ENCODE measurements at places on chromosomes 12 and 14.
A peak's percentile ranks its signal among the peaks of the same experiment; 100 is the strongest.

DNA sequence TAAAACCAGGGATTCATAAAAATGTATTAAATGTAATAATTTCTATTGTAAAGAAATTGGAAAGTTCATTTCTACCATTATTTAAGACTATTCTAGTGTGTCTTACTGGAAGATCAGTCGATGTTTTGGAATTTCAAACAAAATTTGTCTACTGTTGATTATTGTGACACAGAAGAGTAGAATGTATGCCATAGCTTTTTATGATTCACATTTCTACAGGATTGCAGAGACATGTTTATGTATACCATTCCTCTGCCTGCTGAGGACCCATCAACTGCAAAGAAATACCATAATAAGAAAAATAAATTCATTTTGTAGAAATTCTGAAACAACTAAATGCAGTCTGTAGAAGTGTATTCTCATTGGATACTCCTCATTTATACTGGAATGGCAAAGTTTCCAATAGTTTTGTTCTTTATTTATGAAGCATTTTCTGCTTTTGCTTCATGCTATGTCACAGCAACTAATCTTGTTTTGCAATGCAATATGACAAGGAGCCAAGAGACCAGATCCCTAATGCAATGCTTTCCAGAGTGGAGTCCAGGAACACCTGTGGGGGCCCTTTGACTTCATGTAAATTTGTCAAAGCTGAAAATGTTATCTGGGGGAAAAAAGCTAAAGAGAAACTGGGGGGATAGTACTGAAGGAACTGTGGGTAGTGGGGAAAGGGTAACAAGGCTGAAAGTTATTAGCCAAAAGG lies 172.9 kb upstream of the LRIG3 start:
- no peak for DNase-seq

- no peak for DNase-seq
Measured at GRCh38 chr14:46887144-46887543, 235.6 kb upstream of the RPL10L start.

DNA sequence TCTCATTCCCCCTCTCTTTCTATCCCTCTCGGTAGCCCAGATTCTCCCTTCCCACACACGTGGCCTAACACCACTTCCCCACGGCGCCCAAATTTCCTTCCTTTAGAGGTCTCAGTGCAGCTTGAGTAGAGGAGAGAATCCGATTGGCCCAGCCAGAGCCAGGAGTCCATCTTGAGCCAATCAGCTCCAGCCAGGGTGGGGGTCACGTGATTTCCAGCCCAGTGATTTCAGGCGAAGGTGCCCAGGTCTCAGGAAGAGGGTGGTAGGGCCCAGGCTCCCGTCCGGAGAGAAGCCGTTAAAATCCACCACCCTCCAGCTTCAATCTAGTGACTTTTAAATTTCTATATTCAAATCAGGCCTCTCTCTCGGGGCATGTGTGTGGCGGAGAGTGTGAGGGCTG lies 45.2 kb upstream of the MYL2 start:
- no peak for DNase-seq

- no peak for DNase-seq
Measured at GRCh38 chr14:23115039-23115731, 3.9 kb downstream of the CEBPE start.

DNA sequence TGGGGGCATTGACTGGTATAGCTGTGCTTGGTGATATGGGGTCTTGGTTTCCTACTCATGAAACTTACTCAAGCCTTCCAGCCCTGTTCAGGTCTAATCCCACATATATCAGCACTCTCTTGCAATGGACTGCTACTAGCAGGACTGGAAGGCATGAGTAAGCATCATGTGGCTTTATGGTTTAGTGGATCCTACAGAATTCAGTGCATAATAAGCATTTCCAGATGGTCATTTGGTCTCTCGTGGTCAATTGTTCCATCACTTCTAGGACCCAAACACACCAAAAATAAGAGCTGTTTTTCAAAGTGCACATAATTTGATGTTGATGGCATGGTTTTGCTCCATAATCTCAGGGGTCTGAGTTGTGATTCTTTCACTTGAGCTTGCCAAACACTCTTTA lies 114.4 kb downstream of the LMNTD1 start:
- DNase-seq, result no peak

DNA sequence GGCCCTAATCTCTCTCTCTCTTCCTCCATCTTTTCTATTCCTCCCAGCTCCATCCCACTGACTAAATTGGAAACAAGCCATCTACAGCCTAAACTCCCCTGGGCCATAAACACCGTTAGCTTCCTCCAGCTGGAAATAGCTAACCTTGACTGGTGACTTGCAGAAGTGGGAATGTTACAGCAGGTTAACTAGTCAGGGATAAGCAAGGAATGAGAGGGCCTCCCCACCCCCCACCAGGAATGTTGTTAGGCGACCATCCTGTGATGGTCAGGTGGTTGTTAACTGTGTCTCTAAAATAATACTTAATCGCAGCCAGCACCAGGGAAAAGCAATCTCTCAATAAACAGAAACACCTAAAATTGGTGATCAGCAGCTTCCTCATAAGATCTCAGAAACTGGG lies 40.8 kb downstream of the MIS18BP1 start:
- no peak for DNase-seq

GRCh38 chr12:111488271-111488670 lies 82.5 kb downstream of the SH2B3 start:
- DNase-seq, result no peak

DNA sequence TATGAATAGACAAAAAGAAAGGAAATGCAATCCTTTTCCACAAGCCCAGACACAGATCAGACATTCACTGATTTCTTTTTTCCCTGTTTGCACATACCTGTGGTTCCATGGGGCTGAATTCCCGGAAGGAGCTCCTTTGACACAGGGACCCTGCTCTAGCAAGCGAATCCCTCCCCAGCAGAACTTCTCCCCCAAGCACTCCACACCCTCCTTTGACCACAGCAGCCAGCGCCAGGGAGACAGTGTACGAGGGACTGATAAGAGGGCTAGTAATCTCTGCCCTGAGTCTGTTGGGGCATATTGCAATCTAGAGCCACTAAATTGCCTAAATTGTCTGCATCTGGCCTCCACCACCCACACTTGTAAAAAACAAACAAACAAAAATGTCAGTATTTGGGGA lies 83.4 kb upstream of the NTF3 start:
- no peak for DNase-seq

- DNase-seq, result no peak
Measured at GRCh38 chr14:63205866-63206265, 1.6 kb downstream of the RHOJ start.

- DNase-seq, result no peak
Measured at GRCh38 chr14:24395609-24396582, 2.9 kb upstream of the NYNRIN start.

- no peak for DNase-seq
Measured at GRCh38 chr12:89768586-89769482, 60.2 kb upstream of the ATP2B1 start.

DNA sequence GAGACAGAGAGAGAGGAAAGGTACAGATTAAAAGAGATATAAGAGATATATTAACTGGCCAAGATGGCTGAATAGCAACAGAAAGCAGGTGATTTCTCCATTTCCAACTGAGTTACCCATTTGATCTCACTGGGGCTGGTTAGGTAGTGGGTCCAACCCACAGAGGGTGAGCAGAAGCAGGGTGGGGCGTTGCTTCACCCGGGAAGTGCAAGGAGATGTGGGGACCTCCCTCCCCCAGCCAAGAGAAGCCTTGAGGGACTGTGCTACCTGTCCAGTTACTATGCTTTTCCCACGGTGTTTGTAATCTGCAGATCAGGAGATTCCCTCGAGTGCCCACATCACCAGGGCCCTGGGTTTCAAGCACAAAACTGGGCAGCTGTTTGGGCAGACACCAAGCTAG lies 131.2 kb downstream of the AKAP6 start:
- no peak for DNase-seq

DNA sequence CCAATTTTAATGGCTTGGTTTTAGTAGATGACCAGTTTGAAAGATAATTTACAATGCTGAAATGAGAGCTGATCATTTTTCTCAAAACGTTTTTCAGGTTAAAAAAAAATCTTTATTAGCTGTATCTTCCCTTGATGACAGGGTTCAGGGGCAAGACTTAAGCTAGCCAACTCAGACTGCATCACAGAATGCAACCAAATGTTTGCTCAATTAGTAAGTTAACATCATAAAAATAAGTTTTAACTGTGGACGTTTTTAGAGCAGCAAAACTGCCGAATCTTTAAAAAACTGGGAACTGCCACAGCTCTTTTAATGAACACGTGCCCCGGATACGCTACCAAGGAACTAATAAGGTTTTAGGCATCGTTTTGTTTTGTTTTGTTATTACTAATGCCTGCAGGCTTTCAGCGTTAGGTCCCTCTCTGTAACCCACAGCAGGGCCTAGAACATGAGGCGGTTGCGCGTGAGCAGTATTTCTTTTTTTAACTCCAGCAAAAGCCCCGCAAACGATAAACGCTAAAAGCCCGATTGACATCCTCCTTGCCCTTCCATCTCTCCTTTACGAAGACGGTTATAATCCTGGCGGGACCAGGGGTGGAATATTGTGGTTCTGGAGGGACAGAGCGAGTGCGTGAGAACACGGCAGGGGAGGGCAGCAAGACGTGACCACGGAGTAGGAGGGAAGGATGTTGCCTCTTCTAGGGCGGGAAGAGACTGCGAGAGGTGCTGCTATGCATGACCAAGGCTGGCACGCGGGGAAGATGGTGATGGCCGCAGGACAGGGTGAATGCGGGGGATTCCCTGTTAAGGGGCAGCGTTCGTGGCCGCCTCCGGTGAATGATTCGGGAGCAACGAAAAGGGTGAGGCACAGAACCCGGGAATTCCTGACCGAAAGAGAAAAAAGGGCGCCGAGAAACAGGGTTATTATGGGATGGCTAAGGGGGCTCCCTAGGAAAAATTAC lies 652 bp downstream of the SUPT16H start:
- DNase-seq, result peak; percentile 26

GRCh38 chr12:46815809-46816208 lies 10.0 kb downstream of the SLC38A4 start:
- no peak for DNase-seq

- no peak for DNase-seq
Measured at GRCh38 chr14:52327374-52328226, 13.5 kb downstream of the PTGER2 start.

- DNase-seq, result no peak
Measured at GRCh38 chr12:99067171-99067785, 422.2 kb downstream of the APAF1 start.

DNA sequence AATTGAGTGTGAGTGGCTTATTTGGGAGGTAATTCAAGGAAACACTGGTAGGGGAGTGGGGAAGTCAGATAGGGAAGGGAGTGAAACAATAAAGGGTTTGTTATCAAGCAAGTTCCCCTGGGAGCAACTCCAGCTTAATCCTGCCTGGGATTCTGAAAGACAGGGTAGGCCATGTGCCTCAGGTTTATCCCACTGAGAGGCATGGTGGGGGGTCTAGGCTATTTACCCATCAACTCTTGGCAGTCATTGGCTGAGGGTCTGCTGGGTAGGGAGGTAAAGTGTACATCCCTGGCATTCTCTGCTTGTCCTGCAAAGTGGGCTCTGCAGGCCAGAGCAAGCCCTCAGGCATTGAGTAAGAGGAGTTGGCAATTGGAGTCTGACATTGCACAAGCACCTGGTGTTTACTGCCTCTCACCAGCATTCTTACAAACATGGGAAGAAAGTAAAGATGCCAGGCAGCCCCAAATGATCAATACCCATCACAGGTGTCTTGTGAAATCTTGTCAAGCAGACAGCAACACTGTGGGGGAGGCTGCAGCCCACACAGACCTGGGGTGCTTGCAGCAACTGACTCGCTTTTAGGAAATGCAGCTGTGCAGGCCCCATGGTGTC lies 169.3 kb downstream of the KTN1 start:
- DNase-seq, result no peak

DNA sequence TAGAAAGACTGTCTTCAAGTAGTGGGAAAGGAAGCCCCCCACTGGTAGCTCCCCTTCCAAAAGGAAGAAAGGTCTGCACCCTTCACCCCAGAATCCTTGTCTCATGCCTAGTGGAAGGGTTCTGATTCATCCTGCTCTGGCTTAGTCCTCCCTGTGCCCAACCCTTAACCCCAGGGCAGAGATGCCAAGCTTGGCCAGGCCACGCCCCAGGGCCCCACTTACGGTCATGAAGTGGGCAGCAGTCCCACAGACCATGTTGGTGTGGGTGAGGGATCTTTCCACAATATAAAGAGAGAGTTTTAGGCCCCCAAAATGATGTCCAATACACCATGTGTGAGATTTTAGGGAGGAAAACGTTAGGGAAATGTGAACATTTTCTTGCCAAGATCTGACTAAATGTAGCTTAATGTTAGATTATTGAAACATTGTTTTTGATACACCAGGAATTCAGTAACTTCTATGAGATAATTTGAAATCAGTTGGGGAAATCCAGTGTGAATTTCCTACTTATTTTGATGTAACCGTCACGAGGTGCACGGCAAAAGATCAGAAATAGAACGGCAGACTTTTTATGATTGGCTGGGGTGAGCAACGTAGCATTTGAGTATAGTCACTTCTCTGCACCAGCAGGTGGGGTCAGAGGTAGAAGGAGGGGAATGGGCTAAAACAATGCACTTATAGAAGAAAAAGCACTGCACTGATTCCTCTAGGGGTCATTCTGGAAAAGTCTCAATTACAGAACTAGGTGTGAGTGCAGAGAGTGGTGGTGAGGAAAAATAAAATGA lies 8.2 kb upstream of the SSPN start:
- DNase-seq, result no peak

DNA sequence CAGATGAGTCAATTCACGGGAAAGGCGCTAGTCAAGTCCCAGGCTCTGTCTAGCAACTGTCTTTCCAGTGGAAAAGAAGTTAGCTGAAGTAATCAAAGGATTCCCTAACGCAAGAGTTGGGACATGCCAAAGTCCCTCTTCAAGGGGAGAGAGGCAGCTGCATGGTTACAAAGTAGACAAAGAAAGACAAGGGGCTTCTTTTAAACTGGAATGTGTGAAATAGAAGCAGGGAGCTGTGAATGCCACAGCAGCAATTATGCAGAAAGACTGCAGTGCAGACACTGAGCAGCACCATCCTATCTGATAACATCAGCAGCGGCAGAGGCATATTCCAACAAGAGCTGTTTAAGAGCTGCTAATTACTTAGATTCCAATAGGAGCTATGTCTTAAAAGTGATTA lies 12.5 kb upstream of the CIPC start:
- peak; percentile 20 for DNase-seq

- DNase-seq, result no peak
Measured at GRCh38 chr12:123960856-123961255, 11.8 kb downstream of the CCDC92 start.

- no peak for DNase-seq
Measured at GRCh38 chr14:24390701-24391468, 7.9 kb upstream of the NYNRIN start.

GRCh38 chr12:55705782-55706402 lies 1.8 kb downstream of the ITGA7 start:
- DNase-seq, result no peak

- no peak for DNase-seq
Measured at GRCh38 chr12:131794573-131794972, 33.6 kb upstream of the MMP17 start.

GRCh38 chr14:38808734-38809455 lies 294.1 kb downstream of the SEC23A start:
- DNase-seq, result no peak

DNA sequence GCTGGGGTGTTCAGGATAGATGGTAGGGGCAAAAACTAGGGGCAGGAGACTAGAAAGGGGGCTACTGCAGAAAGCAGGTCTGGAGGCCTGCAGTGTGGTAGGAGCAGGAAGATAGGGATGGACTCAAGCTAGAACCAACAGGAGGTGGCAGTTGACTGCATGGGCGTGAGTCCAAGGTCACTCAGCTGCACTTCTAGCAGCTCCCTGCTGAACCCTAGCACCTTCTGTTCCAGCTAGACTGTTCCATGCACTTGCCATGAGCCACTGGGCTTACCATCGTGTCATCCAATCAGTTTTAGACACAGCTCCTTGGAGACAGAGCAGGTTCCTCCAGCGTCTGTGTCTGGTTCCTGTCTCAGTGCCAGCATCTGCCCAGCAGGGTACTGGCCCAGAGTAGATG lies 11.3 kb upstream of the KRT8 start:
- no peak for DNase-seq

All from neural crest cell (in vitro differentiated cells).